ENCODE measurements at places on chromosomes 7 and 10.
A peak's percentile ranks its signal among the peaks of the same experiment; 100 is the strongest.

GRCh38 chr10:35129185-35129674, 2.6 kb downstream of the CREM start:
- DNase-seq, result no peak

- DNase-seq, result peak; percentile 5
These were observed 1042.1 kb downstream of the TYW1 start for GRCh38 chr7:68038621-68039314.

DNA sequence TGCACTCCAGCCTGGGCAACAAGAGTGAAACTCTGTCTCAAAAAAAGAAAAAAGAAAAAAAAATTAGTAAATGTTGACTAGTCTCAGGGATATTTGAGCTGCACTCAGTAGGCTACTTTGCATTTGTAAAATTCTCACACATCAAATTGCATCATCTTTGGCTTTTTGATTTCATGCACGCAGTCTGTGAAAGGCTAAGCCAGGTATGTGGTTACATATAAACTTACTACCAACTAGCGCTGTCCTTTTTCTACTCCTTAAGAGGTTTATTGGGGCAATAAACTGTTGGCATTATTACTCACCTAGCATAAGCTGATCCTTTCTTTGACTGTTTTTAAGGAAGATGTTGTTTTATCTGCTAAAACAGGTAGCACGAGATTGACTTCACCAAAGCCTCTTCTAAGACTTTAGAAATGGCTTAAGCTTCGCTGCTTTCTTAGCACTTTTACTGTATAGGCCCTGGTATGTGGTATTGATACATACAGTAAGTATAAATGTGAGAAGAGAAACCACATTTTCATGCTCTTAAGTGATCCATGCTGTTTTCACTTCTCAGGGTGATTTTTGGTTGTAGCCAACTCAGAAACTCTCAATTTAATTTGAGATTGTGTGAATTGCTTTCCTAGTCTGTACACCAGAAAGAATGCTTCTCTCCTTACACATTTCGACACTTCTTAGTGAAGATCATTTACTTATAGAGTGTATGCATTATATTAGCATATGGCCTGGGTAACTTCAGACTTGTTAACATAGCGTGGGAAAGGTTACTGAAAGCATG, 323.9 kb downstream of the AUTS2 start:
- DNase-seq, result no peak

DNA sequence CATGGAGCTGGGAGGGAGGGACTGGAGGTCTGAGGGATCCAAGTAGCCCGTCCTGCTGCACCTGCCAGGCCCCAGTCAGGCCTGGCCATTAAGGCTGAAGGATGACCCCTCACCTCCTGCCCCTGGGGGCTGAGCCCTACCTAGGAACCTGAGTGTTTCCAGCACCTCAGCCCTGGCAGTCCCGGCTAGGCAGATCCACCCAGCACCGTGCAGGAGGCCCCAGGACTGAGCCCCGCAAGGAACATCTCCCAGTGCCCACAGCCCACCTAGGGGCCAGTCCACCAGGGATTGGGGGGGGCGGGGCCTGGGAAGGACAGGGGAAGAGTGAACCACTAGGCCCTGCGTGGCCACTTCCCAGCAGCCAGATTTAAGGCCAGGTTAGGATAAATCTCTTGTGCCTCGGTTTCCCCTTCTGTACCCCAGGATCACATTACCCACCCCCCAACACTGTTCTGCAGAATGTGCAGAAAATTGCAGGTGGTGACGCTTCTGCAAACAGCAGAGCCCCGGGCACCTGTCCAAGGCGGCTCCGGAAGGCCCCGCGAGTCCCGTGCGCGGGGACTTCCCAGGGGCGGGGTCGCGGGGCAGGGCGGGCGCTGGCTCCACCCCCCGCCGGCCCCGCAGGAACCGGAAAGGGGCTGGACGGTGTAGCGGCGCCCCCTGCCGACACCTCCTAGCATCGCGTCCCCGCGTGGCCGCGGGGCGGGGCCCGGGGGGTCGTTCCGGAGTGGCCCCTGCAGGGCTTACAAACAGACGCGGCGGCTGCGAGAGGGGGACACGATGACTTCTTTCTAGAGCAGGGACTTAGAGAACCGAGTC, 55.9 kb downstream of the PWWP2B start:
- DNase-seq, result peak; percentile 62

GRCh38 chr10:71966046-71967004, 2.1 kb downstream of the CHST3 start:
- DNase-seq, result peak; percentile 39

DNA sequence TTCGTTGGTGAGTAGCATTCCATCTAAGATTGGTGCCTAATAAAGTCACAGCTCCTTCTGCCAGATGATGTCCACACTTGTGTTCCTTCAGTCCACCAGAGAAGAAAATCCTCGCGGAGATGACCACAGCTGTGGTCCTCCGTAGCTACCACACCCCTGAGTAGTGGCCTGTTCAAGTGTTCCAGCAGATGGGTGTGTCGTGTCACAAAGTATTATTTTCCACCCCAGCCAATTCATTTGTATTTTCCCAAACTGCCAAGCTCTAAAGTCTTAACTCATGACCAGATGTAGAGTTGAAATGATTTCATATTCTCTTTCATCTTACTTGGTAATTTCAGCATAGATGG, 251.3 kb upstream of the TCF7L2 start:
- no peak for DNase-seq

GRCh38 chr10:132606031-132606491, 68.5 kb downstream of the INPP5A start:
- DNase-seq, result no peak
